Inflammatory macrophage treated with lipopolysaccharide for 4 hours (primary cell): ENCODE measurements at places on chromosomes 5 and 9.

DNA sequence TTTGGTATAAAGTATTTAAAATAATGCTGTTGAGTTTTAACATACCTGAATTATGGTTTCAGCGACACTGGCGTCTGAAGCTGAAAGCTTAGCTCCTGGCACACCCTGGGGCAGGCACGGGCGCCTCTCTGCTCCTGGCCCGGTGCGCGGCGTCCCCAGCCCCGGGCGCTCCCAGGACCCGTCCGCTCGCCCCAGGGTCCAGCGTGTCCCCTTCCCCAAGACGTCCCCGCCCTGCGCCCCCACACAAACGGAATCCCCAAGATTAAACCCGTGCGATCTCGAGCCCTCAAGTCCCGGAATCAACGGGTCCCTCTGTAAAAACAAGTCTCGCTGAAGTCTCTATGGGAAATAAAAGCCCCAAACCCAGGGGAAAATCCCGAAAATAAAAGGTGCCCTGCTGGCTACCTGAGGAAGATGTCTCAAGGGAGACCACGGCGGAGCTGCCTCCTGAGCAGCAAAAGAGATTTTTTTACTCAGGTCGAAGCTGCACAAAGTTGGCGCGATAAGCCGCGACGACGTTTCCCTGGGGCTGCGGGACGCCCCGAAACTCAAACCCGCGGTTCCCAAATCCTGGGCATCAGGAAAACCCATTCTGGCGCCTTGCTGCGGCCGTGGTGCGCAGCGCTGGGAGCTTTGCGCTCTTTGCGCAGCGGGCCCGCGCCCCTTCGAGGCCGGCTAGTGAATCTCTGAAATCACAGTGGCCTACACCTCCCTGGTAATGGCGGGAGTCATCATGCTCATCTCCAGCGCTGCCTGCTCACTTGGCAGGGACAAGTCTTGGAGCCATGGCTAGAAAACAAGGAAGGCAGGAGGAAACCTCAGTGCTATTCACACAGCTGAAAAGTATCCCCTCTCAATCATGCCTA, 6.3 kb upstream of the IFNA8 start:
- DNase-seq = no peak

GRCh38 chr5:76692651-76693050, 23.3 kb upstream of the F2R start:
- no peak for DNase-seq

DNA sequence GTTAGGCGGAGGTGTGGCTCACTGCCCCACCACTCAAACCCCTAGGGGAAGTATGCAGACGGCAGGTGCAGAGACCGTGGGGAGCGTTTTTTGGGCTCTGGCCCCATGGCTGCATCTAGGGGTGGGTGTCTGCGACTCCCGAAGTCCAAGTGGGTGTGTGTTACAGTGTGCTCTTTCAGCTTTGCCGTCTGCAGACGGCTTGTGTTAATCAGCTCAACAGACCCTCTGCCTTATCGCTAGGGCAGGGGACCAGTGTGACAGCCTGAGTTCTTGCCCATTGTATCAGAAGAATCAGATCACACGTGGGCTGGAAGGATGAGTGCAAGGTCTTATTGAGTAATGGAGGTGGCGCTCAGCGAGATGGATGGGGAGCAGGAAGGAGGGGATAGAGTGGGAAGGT, 162.8 kb downstream of the ENC1 start:
- no peak for DNase-seq

DNA sequence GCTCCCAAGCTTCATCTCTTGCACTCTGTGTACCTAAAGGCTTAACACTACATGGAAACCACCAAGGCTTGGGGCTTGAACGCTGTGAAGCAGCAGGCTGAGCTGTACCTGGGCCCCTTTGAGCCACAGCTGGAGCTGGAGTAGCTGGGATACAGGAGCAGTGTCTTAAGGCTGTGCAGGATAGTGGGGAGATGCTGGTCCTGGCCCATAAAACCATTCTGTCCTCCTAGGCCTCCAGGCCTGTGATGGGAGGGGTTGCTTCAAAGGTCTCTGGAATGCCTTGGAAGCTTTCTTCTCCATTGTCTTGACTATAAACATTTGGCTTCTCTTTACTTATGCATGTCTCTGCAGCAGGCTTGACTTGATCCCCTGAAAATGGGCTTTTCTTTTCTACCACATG, 42.3 kb upstream of the DAPK1 start:
- DNase-seq = no peak

DNA sequence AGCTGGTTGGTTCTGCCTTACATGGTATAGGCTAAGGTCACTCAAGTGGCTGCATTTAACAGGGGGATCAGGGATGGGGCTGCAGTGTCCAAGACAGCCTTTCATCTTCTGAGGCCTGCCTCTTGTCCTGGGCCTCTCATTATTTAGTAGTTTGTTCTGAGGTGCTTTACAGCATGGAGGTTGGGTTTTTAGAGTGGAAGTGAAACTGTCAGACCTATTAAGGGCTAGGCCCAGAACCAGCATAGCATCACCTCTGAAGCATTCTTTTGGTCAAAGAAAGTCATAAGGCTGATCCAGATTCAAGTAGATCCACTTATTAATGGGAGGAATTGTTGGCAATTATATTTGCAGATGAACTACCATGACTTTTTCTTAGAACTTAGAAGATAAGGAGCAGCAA, 146.0 kb upstream of the NMUR2 start:
- no peak for DNase-seq

- DNase-seq = no peak
Measured at GRCh38 chr9:90894986-90895687, 93.5 kb downstream of the SYK start.

DNA sequence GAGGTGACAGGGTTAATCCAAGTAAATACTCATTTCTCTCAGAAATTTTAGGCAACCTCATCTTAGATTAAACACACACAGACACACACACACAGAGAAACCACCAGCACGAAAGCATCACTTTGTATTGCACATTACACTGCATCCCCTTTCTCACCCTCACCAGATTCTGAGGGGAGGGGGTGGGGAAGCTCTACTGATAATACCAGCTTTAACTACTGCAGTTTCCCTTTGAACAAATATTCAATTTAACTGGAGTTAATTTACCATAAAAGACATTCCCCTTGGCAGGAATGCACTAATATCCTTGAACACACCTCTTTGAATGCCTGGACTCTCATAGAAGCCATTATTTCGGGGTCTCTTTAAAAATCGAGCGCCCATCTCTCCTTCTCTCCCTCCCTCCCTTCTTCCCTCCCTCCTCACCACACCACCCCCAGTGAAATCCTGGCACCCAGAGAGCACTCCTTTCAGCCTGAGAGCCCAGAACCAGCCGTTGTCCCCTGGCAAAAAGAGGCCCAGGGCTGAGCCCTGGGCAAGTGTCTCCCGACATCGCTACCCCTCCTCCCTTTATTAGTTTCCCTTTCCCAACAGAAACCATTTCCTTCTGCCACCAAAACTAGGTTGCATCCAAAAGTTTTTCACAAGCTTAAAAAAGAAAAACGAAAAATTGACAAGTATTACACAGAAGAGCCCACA, 2.8 kb upstream of the NFIB start:
- DNase-seq = no peak

GRCh38 chr5:40383749-40384651, 295.7 kb upstream of the PTGER4 start:
- peak; percentile 69 for DNase-seq

DNA sequence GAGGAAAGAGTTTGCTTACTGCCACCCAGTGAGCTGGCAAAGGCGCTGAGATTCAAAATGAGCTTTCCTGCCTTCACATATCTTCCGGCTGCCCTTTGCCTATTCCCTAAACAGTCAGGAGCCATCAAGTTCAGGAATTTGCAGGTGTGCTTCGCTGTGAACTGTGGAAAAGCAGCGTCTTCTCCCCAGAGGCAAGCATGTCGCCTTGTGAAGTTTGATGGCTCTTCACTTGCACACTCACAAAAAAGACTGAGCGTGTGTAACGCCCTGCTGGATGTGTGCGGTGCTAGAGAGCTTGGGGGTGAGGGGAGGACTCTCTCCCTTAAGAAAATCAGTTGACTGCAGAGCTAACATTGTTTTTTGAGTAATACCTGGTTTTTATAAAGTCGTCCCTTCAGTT, 288.7 kb downstream of the DOCK8 start:
- no peak for DNase-seq

GRCh38 chr9:17580119-17580518, 1.3 kb downstream of the SH3GL2 start:
- no peak for DNase-seq

DNA sequence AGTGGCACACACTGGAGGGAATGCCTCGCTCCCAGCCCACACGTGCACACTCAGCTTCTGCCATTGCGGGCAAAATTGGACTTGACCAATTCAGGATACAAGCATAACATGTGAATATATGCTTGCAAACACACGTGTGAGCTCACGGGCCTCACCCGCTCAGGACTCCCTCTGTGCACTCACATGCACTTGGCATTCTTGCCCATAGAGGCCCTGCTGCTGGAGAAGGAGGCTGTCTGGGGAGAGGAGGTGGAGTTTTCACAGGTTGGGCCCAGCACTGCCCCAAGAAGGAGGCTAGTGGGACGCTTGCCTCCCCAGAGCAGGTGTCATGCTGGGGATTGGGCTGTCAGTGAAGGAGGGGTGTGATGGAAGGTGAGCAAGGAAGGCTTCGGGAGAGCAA, 1.7 kb downstream of the MYMK start:
- DNase-seq = no peak

DNA sequence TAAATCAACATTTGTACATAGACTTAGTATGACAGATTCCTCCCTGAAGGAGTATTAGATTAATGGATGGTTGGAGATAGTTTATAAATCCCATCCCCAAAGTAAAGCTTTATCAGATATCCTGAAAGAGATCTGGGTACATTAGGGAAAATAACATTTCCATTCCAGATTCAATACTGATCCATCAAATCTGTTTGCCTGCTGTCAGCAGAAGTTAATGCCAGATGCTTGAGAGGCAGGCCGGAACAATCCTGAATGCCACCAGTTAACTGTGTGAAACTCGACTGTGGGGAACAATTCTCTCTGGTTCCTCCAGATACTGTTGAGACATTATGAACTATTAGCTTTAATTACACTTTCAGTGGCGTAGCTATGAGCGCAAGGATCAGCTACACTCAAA, 1166.8 kb downstream of the MAT2B start:
- DNase-seq = no peak

DNA sequence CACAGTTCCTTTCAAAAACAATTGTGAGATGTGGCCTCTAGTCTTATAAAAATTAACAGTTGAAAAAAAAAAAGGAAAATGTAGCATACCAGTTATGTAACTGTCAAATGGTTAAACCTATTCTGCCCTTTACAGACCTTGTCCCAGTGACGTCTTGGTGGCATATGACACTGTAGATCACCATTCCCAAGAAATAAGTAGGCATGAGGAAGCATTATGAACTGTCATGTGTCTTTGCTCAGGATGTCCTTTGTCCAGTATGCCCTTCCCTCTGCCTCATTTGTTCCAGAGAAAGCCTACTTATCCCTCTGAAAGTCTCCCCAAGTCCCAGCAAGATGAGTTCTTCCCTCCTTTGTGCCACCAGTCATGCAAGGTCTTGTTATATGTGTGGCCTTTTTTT, 63.2 kb downstream of the PAM start:
- DNase-seq = peak; percentile 2

- peak; percentile 66 for DNase-seq
Measured at GRCh38 chr9:114722081-114722621, 40.2 kb upstream of the TEX48 start.

GRCh38 chr9:35510754-35511428, 21.0 kb downstream of the RUSC2 start:
- no peak for DNase-seq

DNA sequence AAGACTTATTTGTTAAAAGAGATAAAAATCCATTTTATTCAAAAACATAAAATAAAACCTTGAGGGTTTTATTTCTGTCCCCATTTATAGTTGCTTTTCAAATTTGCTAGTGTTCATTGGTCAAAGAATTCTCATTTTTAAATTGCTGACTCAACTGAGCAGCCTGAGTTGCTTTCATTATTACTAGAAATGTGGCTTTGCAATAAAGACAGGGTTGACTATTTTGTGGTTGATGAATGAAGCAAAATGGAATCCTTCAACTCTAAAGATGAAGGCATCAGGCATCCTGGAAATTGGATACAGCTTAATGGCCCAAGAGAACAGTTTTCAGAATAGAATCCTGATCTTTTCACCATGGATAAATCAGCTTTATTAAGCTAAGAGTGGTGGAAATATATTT, 23.9 kb upstream of the PPP3R2 start:
- no peak for DNase-seq

GRCh38 chr9:19451240-19452087, 42.7 kb downstream of the ACER2 start:
- DNase-seq = no peak

DNA sequence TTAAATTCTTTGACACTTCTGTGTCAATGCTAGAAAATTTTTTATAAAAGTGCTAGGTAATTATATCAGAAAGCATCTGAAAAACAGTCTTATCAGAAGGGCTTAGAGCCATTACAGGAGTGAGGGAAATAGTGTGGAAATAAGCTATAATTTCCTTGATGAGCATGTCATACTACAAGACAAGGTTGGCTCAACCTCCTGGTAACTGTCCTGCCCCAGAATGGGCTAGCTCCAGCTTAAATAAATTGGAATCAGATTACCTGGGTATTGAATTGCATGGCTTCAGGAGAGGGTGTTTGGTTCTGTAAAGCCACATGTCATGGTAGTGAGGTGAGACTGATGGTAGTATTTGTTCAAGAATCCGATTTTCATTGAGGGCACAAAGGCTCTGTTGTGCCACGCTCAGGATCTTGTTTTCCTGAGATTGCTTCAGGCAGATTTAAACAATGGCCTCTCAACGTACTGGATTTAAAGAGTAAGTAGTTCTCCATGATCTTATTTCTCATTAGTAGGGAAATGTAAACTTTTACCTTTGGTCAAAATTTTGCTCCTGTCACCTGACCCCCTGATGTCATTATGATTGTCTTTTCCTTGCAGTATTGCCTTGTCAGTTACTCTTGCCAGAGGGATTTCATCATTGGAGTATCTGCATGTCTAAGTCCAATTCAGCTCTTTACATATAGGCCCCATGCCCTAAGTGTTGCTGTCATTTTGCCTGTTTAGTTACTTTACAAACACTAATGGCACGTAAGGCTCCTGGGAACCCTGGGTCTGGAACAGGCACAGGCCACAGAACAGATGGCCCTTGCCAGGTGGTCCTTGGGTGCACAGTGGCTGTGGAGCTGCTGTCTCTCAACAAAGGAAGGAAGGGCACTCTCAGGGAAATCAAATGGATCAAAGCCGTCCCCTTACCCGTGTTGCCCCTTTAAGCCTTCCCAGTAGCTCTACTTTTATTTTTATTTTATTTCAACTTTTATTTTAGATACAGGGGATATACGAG, 21.3 kb downstream of the TRIO start:
- DNase-seq = peak; percentile 25
